ENCODE measurements at places on chromosomes 12 and 14. TPM values are rescaled to one million over a fixed set of nuclear protein-coding genes. Genes with fewer than 3 reads are reported as not detected.

Gene GLIPR1
- polyA plus RNA-seq: 245 TPM

Gene TESPA1
- polyA plus RNA-seq: not detected

Gene VPS37B
- polyA plus RNA-seq: 25.6 TPM

Gene MUCL1
- polyA plus RNA-seq: not detected

Gene ATG101
- polyA plus RNA-seq: 82.9 TPM

Gene ST8SIA1
- polyA plus RNA-seq: 0.45 TPM

Gene FAR2
- 10.2 TPM for polyA plus RNA-seq

Gene CLEC2D
- 2.5 TPM for polyA plus RNA-seq

Gene CLEC4C
- not detected for polyA plus RNA-seq

Gene HSPB8
- polyA plus RNA-seq: 42.4 TPM

Gene MANSC4
- not detected for polyA plus RNA-seq

DNA sequence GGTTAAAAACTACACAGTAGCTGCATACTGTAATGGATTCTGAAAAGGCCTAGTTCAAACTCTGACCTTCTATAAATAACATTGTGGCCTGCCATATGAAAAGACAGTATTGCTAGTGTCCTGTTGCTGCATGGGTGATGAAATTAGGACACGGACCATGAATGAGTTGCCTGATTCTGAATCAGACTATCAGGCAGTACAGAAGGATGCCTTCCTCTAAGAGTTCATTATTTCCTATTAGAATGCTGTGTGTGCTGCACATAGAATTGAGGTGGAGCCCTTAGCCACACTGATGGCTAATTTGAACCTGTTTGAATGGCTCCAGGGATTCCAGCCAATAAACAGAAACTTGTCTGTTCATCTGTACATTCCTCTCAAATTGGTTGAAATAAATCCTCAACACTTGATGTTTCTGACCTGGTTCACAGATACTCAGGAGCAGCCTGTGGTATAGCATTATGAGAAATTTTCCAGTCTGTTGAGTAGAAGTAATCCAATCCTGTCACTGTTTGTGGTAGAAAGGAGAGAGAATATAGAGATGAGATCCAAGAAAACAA lies 483.2 kb downstream of the APAF1 start:
- peak; percentile 12 for DNase-seq

GRCh38 chr14:65483647-65484046 lies 71.1 kb downstream of the FUT8 start:
- DNase-seq: no peak

DNA sequence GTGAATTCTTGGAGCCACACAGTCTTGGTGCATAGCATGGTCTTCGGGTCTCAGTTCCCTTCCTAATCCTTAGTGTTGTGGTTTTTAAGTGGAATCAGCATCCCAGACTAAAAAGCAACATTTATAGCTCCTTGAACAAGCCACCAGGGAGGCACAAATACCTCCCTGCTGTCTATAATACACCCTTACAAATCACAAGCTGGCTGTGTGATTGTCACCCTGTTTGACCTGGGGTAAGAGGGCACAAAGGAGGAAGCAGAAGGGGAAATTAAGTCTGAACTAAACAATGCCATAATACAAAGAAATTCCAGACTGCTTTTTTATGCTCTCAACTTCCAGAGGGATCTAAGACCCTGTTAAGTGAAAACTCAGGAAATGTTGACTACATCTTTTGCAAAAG lies 7.7 kb upstream of the MMP19 start:
- no peak for DNase-seq

DNA sequence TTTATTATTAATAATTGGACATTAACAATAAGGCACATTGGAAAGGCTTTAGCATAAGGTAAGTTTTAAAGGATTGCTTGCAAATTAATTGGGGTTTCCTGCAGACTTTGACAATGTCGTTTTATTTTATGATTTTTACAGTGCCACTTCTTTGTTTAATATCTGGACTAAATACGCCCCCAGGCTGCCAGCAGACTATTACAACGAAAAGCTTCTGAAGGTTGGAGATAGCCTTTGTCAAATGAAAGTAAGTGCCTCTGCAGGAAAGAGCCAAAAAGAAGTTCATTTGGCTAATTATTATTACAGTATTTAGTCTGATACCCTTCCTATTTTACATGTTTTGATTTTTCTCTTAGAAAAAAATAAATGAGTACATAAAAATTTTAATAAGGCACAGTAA lies 11.3 kb downstream of the CFAP54 start:
- DNase-seq: no peak

DNA sequence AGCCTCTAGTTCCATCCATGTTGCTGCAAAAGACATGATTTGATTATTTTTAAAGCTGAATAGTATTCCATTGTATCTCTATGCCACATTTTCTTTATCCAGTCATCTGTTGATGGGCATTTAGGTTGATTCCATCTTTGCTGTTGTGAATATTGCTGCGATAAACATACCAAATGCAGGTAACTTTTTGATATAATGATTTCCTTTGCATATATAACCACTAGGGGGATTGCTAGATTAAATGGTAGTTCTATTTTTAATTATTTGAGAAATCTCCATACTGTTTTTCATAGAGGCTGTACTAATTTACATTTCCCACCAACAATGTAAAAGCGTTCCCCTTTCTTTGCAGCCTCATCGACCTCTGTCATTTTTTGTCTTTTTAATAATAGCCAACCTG lies 342.5 kb downstream of the MDGA2 start:
- DNase-seq: no peak

DNA sequence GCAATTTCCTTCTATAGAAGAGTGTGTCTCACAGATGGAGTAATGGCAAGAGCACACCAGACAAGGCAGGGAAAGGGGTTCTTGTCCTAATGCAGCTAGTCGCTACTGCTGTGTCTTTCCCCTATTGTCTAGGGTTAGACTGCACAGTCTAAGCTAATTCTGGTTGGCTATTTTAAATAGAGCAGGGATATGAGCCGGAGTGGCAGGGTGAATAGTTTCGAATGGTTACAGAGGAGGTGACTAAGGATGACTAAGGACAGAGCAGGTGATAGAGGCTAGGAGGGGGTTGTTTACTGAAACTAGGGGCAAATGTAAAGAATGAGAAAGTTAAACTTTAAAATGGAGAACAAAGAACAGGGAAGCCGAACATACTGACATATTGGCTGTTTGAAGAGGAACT lies 25.6 kb upstream of the CPNE8 start:
- no peak for DNase-seq

DNA sequence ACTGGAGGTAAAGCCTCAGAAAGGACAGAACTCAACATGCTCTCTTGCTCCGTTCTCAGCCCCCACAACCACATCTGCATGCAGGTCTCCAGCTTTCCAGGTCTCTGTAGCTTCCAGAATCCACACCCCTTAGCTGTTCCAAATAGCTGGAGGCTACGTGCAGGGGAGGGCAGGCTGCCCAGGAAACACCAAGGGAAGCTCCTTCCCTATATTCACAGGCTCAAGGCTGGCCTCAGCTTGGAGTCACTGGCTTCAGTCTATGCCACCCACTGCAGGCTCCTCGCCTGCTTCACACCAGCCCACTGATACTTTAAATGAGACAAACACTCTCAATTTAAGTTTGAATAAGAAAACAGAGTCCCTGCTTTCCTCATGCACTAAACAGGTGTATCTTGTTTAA lies 73.3 kb downstream of the ASCL4 start:
- DNase-seq: no peak

GRCh38 chr12:21604245-21605101 lies at the start of gene GYS2:
Gene GYS2 (minus strand): TSS chr12:21604847. CDS start chr12:21604592, 255 bp downstream.
- no peak for DNase-seq

- DNase-seq: no peak
These were observed 23.3 kb downstream of the NUAK1 start for GRCh38 chr12:106115440-106115839.

- DNase-seq: no peak
These were observed 362.9 kb downstream of the PCNX1 start for GRCh38 chr14:71270111-71270510.

DNA sequence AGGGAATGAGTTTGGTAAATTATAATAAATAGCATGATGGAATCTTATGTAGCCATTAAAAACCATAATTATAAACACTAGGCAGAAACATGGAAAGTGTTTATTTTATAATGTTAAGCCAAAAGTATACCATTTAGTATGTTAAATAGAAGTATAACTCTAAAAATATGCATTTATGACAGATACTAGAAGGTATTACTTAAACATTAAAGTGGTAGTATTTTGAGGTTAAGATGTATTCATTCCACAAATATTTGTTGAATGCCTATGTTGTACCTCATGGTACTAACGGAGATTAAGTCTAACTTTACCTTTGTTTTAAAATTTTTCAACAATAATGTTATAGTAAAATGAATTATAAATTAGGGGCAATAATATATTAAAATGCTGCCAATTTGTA lies 24.1 kb downstream of the TTC8 start:
- DNase-seq: no peak

DNA sequence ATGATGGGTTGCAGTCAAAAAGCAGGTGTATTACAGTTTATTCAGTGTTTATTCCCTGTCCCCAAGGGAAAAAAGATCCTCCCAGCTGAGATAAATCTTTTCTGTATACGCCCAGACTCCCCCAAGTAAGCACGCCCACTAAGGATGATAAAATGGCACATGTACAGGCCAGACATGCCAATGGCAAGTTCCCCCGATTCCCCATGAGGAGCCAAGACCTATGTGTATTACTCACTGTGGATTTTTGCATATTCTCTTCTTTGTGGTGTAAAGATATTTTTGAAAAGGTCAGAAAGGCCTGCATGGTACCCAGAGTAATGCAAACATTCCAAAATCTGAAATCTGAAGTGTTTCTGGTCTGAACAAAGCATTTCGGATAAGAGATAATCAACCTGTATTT lies 22.2 kb downstream of the NR2C1 start:
- DNase-seq: no peak

- no peak for DNase-seq
These were observed 29.1 kb upstream of the SYT1 start for GRCh38 chr12:78835493-78835892.

GRCh38 chr14:23125011-23125410 lies 6.0 kb upstream of the CEBPE start:
- DNase-seq: no peak

- no peak for DNase-seq
These were observed 10.9 kb upstream of the NGB start for GRCh38 chr14:77281852-77282410.

DNA sequence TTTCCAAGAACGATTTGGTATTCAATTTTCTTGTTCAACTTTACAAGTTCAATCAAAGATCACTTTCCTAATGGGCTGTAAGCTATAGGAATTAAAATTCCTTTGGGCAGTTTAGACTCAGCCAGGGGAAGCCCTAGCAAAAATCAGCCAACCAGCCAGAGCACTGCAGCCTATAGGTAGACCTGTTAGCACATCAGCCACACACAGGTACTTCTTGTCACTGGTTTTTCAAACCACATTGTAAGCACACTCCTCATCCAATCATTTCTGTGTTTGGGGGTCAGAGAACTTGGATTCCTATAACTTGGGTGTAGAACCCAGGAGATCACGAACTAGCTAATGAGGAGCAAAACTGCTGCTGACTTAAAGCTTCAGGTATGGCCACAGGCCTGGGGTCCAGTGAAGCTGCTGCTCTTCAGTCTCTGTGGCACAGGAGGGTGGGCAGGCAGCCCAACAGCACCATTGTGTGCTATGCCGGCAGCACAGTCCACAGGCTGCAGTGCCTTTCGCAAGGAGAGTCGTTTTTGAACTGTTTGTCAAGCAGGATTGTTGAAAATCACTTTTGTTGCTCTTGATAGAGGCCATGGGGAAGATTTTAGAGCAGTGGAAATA lies 87.3 kb upstream of the RFX4 start:
- DNase-seq: no peak

DNA sequence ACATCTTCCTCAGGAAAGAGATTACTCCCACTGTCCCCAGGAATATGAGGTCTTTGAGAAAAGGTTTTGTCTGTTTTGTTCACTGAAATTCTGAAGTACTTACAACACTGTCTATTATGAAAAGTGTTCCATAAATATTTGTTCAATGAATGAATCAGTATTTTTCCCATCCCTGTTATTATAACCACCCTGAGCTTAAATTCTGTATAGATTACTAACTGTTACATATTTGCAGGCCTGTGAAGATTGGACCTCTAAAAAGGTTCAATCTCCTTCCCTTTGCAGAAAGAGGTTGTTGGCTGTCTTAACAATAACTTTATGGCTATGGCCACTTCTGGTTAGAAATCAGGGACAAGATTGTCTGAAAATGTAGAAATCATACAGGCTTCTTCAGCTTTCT lies 174.5 kb upstream of the NPAS3 start:
- peak; percentile 37 for DNase-seq

DNA sequence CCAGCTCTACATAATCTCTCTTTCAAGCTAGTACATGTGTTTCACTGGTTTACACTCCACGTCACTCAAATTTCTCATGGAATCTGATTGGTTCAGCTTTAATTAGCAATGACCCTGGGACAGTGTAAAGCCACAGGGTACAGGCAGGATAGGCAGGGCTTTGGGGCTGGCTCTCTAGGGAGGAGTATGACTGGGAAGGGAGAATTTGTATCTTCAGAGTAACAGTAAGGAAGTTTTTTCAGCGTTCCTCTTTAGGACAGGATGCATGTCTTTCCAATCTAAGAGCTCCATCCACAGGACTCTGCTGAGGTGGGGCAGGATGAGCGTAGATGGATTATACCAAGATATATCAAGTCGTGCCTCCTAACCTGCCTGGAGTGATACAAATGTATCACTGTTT lies 112.0 kb upstream of the CLEC14A start:
- DNase-seq: no peak

DNA sequence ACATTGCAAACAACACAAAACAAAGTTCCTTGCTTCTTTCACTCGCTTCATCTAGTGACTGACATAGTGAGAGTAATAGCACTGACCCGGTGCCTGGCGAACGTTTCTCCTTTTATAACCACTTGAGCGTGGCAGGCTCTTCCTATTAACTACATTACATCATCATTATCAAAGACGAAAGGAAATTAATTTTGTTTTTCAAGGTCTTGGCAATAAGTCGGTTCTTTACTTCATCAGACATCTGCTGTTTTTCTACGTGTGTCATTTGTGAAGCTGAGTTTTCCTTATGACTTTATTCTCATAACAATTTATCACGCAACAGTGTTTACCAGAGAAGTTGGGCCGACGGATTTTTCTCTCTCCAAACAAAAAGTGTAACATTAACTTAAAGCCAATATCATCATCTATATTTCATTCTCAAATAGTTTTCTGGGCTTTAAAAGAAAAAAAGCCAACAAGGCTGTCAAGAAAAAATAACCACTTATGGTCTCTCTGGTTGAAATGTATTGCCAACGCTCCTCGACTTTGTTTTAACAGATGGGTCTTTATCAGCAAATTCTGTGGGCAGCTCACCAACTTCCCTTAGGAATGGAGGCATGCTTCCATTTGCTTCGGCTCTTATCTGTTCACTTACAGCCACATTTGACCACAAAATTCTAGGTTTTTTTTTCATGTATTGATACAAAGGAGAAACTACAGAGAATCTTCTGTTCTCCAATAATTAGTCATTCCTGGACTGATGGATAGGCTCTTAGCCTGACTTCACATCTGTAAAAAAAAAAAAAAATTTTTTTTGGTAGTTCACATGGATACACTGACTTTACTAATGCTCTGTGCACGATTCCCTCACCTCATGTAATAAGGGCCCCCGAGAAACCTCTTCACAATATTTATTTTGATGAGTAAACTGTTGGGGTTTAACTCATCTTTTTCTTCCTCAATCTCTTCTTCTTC lies 97.1 kb upstream of the CDKN3 start:
- peak; percentile 99 for DNase-seq

All from fibroblast of lung (primary cell).